ENCODE measurements at places on chromosomes 16 and 17.

- no peak for DNase-seq
These were observed 26.9 kb upstream of the XYLT1 start for GRCh38 chr16:17497648-17498047.

DNA sequence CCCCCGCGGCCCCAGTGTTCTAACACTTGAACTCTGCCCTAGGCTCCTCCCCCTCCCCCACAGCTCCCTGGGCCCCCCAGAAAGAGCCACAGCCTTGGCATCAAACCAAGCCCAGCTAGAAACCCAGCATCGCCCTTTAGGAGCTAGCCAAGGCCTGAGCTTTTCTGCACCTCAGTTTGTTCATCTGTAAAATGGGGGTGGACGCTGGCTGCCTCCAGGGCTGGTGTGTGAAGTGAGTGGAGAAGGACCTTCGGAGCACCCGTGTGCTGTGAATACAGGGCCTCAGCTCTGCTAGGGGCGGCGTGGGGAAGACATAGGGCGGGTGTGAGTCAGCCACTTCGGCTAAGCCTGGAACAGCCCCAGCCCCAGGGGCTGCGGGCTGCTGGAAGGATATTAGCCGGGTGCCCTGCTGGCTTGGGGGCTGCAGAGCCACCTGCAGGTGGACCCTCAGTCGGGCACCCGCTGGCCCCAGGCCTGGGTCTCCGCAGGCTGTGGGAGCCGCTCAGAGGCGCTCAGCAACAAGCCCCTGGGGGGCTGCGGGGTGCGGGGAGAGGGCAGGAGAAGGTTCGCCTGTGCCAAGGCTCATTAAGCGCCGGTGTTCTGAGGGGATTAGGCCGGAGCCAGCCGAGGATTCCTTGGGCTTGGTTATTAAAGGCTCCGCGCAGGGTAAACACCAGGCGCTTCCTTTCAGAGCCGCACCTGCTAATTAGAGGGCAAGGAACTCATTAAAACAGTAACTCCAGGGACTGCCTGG is 217.0 kb upstream of the CIBAR2 start:
- no peak for DNase-seq

GRCh38 chr16:49093939-49094338 is 187.7 kb downstream of the CBLN1 start:
- no peak for DNase-seq

DNA sequence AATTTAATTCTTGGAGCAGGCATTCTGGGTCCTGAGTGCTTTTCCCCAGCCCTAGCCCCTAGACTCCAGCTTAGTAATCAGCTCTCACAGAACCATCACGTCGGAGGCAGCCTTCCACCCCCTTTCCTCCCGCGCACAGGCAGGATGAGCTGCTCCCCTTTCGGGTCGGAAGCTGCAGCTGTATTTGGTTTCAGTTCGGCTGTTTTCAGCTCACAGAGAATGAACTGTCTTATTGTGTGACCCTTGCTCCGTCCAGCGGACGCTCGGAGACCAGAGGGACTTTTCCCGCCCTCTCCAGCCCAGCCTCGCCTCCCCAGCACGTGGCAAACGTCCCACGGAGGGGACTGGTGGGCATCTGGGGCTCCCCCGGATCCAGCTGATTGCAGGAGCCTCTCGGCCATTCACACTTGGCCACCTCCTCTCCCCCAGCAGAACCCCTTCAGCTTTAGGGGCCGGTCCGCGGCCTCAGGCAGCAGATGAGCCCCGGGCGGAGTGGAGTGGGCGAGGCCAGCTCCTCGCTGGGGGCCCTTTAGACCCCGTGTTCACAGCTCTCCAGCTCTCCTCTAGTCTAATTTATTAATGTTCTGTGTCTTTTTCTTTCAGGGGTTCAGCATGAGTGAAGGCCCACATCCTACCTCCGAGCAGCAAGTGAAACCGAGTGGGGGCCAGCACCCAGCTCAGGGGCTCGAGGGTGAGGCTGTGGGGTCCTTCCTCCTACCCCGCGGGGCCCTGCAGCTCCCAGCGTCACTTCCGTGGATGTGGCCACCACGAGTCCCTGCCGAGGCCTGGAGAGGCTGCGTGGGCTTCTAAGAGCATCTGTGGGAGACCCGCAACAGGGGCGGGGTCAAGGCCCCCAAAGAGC is 863 bp upstream of the UTS2R start:
- no peak for DNase-seq

DNA sequence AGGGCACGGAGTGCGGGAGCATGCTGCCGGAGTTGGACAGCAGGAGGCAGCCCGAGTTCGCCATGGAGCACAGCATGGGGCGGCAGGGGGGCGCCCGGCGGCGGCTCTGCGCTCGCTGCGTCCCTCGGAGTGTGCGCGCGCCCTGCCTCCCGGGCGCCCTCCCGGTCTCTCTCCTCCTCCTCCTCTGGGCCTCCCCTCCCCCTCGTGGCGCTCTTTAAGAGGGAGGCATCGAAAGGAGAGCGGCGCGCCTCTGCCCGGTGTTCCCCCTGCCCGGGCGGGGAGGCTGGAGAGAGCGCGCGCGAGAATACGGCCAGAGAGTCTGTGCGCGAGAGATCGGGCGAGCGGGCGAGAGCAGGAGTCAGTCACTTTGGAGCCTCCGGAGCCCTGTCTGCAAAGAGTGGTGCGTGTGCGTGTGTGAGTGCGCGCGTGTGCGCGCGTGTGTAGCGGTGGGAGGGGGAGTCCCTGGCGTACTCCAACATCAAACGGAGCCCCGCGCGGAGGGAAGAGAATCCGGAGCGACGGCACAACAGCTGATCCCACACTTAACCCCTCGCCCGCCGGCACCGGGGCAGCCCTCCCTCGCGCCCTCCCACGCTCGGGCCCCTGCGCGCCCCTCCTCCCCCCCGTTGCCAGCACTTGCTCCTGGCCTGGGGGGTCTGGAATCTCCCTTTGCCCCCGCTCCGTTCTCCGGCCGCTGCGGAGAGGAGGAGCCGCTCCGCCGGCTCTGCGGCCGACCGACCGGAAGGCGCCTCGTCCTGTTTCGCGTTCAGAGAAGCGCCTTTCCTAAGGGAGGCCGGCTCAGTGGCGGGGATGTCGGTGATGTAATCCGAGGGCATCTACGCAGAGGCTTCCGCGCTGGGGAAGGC is 108.9 kb downstream of the ENGASE start:
- DNase-seq: no peak

All from stimulated activated CD8-positive, alpha-beta memory T cell treated with anti-CD3 and anti-CD28 coated beads, Interleukin-12 subunit alpha, Interleukin-12 subunit beta, amount 100 ng/mL, for 4 hours (primary cell).